ENCODE measurements at places on chromosomes 2 and 18.

DNA sequence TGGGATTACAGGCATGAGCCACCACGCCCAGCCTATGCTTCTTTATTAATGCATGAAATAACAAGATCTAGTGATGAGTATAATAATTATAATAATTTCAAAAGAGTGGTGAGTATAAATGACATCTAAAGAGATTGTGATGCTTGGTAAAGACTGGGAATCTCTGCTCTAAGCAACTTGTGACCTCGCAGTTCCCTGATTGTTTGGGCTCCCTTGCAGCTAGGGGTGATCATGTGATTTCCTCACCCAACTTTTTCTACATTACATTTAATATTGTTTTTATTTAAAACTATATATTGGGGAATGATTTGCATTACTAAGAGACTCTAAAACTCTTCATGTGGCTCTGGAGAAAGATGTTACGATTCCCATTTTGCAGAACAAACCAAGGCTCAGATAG, 4.1 kb upstream of the PPM1B start:
- ATAC-seq, result no peak

- ATAC-seq, result no peak
Measured at GRCh38 chr2:192971981-192972380, 777.2 kb upstream of the TMEFF2 start.

DNA sequence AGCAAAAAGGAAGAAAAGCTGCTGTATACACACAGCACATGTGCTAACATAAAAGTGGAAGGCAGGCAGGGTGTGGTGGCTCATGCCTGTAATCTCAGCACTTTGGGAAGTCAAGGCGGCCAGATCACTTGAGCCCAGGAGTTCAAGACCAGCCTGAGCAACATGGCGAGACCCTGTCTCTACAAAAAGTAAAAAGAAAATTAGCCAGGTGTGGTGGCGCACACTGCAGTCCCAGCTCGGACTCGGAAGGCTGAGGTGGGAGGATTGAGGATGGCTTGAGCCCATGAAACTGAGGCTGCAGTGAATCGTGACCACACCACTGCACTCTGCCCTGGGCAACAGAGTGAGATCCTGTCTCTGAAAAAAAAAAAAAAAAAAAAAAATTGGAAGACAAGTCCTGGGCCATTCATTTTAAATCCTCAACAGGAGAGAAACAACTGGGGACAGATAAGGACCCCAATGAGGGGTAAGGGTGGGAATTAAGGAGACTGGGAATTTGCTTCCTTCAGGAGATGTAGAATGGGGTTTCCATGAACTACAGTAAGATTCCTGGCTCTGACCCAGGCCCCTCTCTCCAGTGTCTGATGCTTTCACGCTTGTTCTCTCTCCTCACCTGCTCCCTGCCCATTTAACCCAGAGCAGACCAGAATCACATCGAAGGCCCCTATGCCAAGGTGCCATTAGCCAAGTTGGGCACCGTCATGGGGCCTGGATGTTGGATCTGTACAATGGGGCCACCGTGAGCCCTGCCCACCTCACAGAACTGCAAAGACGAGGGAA, 29.6 kb downstream of the TNS1 start:
- ATAC-seq, result no peak

DNA sequence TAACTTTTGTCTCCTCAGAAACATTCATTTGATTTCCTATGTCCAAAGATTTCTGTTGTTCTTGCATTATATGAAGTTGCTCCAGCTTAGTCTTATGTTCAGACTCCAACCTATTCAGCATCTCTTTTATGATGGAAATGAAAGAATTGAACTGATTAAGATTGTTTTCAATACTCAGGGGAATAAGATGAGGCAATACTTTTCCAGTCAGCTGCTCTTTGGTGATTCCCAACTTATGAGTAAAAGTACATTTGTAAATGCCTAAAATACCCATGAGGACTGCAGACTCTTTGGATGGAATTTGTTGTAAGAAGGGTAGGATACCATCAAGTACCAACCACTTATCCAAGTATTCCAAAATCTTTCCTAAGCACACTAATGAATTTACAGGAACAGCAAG, 39.8 kb downstream of the TRAK2 start:
- no peak for ATAC-seq

DNA sequence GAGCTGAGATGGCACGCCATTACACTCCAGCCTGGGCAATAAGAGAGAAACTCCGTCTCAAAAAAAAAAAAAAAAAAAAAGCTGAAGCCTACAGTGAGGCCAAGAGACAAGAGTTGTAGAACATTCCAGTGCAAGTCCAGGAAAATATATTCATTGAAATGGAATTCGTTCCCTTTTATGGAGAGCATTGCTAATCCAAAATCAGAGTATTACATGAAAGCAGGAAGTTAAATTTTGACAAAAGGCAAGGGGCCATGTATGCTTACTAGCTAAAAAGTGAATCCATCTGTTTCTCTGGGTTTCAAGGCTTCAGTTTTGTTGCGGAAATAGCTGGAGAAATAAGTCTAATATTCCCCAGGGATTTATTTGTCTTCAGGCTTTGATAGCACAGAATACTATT, 471.7 kb downstream of the THSD7B start:
- no peak for ATAC-seq

- ATAC-seq, result peak; percentile 79
Measured at GRCh38 chr2:234544659-234545611, 48.1 kb upstream of the ARL4C start.

GRCh38 chr2:200253639-200254038, 52.9 kb upstream of the SPATS2L start:
- peak; percentile 33 for ATAC-seq

DNA sequence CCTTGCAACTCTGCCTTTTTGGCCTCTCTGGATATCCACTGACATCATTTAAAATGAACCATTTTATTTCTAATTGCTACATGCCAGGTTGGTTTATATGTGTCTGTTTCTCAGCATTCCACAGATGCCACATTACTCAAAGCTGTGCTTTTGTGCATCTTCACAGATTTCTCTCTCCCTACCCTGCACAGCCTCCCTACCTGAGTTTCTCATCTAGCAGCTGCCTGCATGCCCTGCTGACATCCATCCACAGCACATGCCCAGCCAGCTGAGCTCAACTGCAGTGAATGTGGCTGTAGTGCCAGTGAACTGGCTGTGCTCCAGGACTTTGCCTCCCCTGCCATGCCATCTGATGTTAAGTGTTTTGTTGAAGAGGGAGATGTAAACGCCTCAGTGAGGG, 44.5 kb downstream of the PKP4 start:
- ATAC-seq, result no peak

- ATAC-seq, result no peak
Measured at GRCh38 chr2:175143191-175143590, 24.8 kb downstream of the ATF2 start.

DNA sequence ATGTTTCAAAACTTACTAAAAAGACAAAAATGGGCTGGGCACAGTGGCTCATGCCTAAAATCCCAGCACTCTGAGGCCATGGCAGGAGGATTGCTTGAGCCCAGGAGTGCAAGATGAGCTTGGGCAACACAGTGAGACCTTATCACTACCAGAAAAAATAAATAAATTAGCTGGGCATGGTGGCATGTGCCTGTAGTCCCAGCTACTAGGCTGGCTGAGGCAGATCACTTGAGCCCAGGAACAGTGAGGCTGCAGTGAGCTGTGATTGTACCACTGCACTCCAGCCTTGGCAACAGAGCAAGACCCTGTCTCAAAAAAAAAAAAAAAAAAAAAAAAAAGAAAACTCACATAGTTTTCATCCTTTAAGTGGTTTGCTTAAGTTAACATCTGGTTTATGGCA, 6.4 kb downstream of the TSPYL6 start:
- ATAC-seq, result no peak

- ATAC-seq, result no peak
Measured at GRCh38 chr2:100852999-100853908, 33.3 kb downstream of the NPAS2 start.

GRCh38 chr2:126808929-126809328, 89.8 kb upstream of the TEX51 start:
- ATAC-seq, result no peak

- peak; percentile 91 for ATAC-seq
Measured at GRCh38 chr2:197286805-197287595, 23.6 kb downstream of the ANKRD44 start.

DNA sequence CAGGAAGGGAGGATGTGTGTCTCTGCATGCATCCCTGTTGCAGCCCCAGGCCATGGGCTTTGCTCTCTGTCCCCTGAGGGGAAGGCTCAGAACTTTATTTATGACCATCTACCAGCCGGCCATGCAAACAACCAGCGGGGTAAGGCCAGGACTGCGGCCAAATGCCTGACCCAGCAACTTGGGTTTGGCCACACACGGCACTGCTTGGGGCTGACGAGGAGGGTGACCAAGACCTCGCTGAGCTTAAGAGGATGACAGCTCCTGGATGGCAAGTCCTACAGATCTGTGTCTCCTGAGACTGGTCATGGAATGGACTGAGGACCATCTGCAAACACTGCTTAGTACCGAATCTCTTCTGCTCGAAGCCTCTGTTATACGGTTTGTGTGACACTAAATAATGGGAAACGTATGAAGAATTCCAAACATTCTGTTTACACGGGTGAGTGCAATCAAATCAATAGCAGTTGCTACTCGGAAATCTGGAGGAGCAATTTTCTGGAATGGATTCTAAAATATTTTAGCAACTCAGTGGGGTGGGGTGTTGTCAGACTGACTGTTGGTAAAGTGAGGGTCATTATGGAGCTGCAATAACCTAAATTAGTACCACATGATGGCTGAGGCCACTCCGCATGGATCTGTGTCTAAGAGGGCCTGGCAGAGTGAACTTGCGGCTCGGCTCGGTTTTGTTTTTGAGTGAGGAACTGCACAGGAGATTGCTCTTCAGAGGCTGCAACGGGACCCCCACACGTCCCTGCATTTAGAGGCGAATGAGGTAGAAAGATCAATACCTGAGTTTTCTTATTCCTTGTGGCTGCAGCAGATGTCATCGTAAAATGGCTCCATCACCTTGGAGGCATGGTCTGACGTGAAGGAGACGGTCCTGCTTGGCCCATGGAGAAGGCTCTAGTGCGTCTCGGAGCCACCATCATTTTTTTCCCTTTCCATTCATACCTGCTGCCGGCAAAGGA, 26.6 kb downstream of the TMEM18 start:
- no peak for ATAC-seq

DNA sequence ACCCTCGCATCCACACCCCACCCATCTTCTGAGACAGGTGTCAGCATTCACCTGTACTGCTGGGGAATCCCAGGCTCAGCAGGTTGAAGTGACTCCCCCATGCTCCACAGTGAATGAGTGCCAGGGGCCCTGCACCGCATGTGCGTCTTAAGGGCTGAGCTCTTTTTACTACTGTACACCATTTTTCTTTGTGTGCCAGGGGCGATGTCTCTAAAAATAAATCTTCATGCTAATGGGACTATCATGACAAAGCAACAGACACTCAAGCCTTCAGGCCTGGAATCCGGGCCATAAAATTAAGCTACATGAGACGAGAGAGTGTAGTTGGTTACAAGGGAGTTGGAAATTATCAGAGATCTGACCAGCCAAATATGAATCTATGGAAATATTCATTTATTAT, 294.8 kb downstream of the LPIN1 start:
- ATAC-seq, result no peak

DNA sequence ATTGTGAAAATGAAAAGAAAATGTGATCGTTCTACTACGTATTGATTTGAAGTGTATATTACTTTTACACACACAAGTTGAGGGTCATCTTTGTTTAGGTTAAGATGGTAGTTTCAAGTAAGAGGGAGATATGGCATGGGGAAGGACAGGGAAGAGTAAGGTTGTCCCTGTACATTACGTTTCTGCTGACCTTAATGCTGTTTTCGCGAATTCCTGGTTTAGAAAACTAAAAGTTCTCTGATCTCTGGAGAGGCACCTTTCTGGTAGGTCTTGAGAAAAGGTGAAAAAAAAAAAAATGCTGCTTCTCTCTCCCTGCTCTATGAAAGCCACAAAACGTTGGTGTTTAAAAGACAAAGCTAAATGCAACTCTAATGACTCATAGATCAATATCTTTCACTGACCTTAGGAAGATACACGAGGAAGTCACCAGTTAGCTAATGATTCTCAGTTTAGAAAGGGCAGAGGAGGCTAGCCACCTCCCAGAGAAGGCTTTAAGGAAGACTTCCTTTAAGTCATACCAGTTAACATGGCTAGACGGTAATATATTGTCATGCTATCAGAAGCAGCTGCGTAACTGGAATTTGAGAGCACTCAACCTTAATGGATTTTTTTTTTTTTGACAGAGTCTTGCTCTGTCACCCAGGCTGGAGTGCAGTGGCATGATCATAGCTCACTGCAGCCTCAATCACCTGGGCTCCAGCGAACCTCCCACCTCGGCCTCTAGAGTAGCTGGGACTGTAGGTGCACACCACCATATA, 13.2 kb downstream of the TXNDC2 start:
- peak; percentile 73 for ATAC-seq

DNA sequence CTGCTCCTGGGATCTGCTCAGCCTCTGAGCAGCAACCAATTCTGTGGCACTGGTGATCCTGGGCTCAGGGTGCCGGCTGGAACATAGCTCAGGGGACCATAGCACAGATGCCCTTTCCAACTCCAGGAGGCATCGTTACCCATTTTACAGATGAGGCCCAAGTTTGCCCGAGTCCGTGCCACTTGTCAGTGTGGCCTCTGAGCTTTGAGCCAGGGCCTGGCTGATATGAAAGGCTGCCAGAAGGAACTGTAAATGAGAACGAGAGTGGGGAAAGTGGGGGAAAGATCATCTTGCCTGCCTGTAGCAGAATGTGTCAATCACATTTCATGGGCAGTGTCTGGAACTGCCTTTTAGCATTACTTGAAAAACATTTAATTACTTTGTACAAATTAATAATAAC, 23.3 kb upstream of the FOSL2 start:
- no peak for ATAC-seq

GRCh38 chr2:7077660-7078267, 160.6 kb downstream of the RNF144A start:
- peak; percentile 25 for ATAC-seq

DNA sequence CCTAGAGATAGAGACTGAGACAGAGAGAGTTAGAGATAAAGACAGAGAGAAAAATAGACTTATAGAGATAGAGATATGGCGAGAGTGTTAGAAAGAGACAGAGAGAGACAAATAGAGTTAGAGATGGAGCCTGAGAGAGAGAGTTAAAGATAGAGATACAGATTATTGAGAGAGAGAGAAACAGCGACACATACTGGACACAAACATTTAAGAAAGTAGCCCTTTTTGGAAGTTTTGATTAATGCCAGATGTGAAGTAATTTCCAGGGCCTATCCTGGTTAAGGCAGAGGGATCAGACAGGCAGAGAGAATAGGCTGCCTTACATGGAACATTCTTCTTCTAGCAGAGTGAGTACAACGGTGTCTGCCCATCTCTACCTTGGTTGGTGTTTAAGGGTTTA, 311.6 kb upstream of the CDH7 start:
- no peak for ATAC-seq

DNA sequence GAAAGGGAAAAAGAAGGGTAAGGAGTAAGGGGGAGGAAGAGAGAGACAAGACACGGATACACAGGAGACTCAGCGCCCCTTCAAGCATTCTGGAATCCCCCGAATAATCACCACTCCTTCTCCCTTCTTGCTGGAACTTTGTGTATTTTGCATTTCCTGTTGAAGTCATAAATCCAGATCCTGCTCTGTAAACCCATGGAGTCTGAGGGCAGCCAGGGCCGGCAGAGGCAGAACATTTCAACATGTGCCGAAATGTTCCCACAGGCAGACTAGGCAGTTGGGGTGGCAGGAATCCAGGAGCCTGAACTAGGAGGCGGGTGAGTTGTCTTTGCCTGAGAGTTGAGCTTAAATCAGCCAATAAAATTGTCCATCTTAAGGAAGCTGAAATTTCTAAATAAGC, 193.1 kb downstream of the SH3RF3 start:
- peak; percentile 74 for ATAC-seq

Data from esophagus mucosa (tissue), 1 donor.